CD14-positive monocyte (primary cell): ENCODE measurements at places on chromosomes 4 and X. TPM values are rescaled to one million over a fixed set of nuclear protein-coding genes. Genes with fewer than 3 reads are reported as not detected.

PDHA1 gene
- 76.3 TPM for polyA plus RNA-seq

VSIG4 gene
- 10.2 TPM for polyA plus RNA-seq

GAGE12G gene
- polyA plus RNA-seq, result not detected

HSFX4 gene
- polyA plus RNA-seq, result not detected in 2 replicates

UGT2B15 gene
- polyA plus RNA-seq, result not detected

ARAF gene
- 105 and 116 TPM in 2 replicates for polyA plus RNA-seq
